ENCODE measurements at places on chromosomes 2 and 18.

GRCh38 chr2:158975271-158975921, 7.0 kb downstream of the TANC1 start:
- no peak for DNase-seq

- DNase-seq: no peak
Measured at GRCh38 chr2:176280156-176280555, 10.9 kb downstream of the MTX2 start.

- no peak for DNase-seq
Measured at GRCh38 chr2:213220967-213221603, 63.2 kb upstream of the SPAG16 start.

GRCh38 chr2:240466579-240467148, 31.2 kb downstream of the GPC1 start:
- no peak for DNase-seq

GRCh38 chr2:66445925-66446871, 11.3 kb downstream of the MEIS1 start:
- DNase-seq: peak; percentile 74

- DNase-seq: peak; percentile 15
Measured at GRCh38 chr2:171432206-171432968, 1.4 kb downstream of the METTL8 start.
